Smooth muscle cell of the pulmonary artery (primary cell): ENCODE measurements at places on chromosomes 4 and X. TPM values are rescaled to one million over a fixed set of nuclear protein-coding genes. Genes with fewer than 3 reads are reported as not detected.

Gene TMEM271
- total RNA-seq, result not detected in 2 replicates

Gene UCP1
- total RNA-seq, result not detected in 2 replicates

Gene PLXNB3
- total RNA-seq, result 15.2 and 19.4 TPM in 2 replicates

Gene BEX2
- 1.0 and 1.9 TPM in 2 replicates for total RNA-seq

Gene RNF4
- 48.2 and 54.5 TPM in 2 replicates for total RNA-seq
